ENCODE measurements at places on chromosomes 3 and 15. TPM values are rescaled to one million over a fixed set of nuclear protein-coding genes. Genes with fewer than 3 reads are reported as not detected.

The ZNF80 gene
- not detected for total RNA-seq

The TBL1XR1 gene
- total RNA-seq = 88.3 TPM

The TRPM1 gene
- total RNA-seq = 0.05 TPM

The ANKRD63 gene
- total RNA-seq = not detected

The GOLGA6B gene
- not detected for total RNA-seq

The MELTF gene
- 57.4 TPM for total RNA-seq

The BFSP2 gene
- not detected for total RNA-seq

The SEC22A gene
- 34.6 TPM for total RNA-seq

The ELL3 gene
- 6.1 TPM for total RNA-seq

The TMEM212 gene
- not detected for total RNA-seq

The GP9 gene
- total RNA-seq = not detected

The LEKR1 gene
- 0.96 TPM for total RNA-seq

The GPR176 gene
- 60.0 TPM for total RNA-seq

The RMDN3 gene
- 19.3 TPM for total RNA-seq

The TYRO3 gene
- 10.7 TPM for total RNA-seq

The SEMA3B gene
- 22.9 TPM for total RNA-seq

The MAP1A gene
- total RNA-seq = 45.0 TPM

The TRNT1 gene
- 30.3 TPM for total RNA-seq

The CLDN16 gene
- total RNA-seq = 0.02 TPM

The LRRN1 gene
- total RNA-seq = 7.7 TPM

The LMAN1L gene
- total RNA-seq = not detected

The NRG4 gene
- total RNA-seq = 0.65 TPM

The CPA3 gene
- total RNA-seq = not detected

The CELF6 gene
- not detected for total RNA-seq

The ZNF502 gene
- 0.93 TPM for total RNA-seq

The GOLGA6L7 gene
- total RNA-seq = not detected

The ZNF385D gene
- not detected for total RNA-seq

The TRA2B gene
- 290 TPM for total RNA-seq

The TMC3 gene
- not detected for total RNA-seq

The GOLGA6L4 gene
- total RNA-seq = 0.81 TPM

The MYLK gene
- total RNA-seq = 104 TPM

Measured in A172 (cell line).